ENCODE measurements at places on chromosomes 4 and X.

DNA sequence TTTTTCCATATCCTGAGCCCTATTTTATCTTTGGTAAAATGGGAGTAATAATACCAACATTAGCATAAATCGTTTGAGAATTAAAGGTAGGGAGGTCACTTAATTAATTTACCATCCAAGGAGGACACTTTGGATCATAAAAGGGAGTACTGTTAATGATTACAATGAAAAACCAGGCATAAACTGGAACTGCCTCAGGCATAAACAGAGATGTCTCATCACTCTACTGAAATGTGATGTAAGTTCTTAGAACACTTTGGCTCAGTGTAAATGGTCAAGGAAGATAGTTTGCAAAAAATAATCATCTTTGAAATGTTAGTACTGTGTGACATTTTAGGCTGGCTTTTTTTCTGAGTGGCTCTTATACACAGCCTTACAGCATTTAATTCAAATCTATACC is 268.7 kb downstream of the SLC39A8 start:
- DNase-seq: no peak

DNA sequence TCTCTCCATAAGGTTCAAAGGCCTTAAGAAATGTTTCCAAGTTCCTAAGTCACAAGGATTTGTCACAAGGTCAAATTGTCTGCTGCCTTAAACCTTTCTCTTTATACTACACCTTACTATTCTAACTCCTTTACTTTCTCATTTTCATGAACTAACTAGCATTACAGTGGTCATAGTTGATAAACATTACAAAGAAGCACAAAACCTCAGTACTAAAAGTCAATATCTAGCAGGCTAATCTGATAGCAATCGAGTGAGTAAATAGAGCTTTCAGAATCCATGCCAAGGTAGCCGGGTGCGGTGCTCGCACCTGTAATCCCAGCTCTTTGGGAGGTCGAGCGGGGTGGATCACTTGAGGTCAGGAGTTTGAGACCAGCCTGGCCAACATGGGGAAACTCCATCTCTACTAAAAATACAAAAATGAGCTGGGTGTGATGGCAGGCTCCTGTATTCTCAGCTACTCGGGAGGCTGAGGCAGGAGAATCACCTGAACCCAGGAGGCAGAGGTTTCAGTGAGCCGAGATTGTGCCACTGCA is 510.0 kb downstream of the GBA3 start:
- DNase-seq: no peak

- no peak for DNase-seq
Measured at GRCh38 chr4:165743422-165743821, 129.6 kb upstream of the TLL1 start.

DNA sequence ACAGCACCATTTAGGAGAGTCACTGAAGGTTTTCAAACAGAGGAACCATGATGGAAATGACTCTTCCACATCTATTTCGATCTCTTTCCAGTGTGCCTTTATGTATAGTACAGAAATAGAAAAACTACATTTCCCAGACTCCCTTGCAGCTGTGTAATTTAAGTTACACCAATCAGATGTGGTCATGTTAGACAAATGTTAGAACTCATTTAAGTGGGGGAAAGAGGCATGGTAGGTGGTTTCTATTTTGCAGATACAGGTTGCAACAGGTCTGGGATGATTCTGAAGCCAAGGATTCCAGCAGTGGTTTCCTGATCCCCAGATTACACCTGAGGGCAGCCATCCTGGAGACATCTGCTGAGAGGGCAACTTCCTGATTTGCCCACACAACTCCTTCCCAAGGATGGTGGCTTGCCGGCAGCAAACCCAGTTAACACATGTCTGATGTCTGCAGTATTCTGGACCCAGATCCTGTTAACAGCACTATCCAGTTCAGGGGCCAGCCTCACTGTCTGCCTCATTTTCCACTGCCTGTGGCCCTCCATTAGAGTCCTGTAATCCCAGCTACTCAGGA is 38.7 kb upstream of the PDK3 start:
- no peak for DNase-seq

DNA sequence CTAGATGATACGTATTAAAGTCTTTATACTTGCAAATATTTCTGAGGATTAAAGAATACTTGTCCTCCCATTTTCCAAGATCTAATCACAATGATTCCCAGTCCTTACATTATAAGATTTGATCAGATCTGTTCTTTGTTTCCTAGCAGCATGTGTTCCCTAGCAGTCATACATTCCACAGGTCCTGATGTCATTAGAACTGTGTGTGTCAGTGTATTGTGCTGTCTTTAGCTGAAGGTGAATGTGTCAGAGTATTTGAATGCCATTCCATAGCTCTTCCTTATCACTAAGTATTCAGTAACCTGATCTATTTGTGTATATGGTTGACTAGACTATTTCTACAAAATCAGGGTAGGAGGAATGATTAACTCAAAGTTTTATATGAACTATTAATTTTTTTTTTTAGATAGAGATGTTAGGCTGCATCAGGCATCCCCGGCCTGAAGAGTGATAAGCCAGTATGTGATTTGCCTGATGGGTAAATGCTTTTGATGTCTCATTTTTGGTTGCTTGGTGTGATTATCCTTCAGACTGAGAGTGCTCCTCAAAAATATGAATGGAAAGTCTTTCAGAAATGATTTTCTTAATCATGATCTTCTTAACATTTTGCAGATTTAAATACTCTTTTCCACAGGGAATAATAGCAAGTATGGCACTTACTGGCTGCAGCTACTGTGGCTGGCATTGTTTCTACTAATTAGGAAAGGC is 4.4 kb downstream of the ADGRL3 start:
- no peak for DNase-seq

DNA sequence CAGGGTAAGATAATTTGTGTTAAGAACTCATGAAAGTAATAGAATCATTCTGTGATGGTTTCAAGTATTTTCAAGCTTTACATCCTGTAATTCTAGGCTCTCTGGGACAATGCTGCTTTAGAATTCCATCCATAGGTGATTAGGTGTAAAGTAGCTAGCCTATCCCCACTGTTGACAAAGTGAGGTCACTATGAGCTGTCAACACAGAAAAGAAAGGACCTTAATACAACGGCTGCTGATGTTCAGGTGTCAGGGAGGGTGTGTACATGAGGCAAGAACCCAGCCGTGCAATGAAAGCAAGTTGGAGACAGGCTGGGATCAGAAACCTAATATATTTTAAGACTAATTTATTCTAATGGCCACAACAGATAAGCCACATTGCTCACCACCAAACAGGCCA is 36.8 kb upstream of the SH3RF1 start:
- no peak for DNase-seq

- DNase-seq: no peak
Measured at GRCh38 chrX:68249401-68249831, 183.9 kb downstream of the OPHN1 start.

GRCh38 chrX:136674270-136674985 is 26.5 kb downstream of the CD40LG start:
- DNase-seq: no peak
